ENCODE measurements at places on chromosomes 5 and 9.
A peak's percentile ranks its signal among the peaks of the same experiment; 100 is the strongest.

GRCh38 chr5:21910731-21911130, 942.4 kb downstream of the CDH12 start:
- no peak for DNase-seq

GRCh38 chr5:177310332-177310731, 1.4 kb downstream of the MXD3 start:
- DNase-seq, result no peak

GRCh38 chr9:99197987-99198386, 23.8 kb downstream of the ALG2 start:
- no peak for DNase-seq

- DNase-seq, result peak; percentile 27
Measured at GRCh38 chr5:77015938-77016569, 14.2 kb upstream of the AGGF1 start.

DNA sequence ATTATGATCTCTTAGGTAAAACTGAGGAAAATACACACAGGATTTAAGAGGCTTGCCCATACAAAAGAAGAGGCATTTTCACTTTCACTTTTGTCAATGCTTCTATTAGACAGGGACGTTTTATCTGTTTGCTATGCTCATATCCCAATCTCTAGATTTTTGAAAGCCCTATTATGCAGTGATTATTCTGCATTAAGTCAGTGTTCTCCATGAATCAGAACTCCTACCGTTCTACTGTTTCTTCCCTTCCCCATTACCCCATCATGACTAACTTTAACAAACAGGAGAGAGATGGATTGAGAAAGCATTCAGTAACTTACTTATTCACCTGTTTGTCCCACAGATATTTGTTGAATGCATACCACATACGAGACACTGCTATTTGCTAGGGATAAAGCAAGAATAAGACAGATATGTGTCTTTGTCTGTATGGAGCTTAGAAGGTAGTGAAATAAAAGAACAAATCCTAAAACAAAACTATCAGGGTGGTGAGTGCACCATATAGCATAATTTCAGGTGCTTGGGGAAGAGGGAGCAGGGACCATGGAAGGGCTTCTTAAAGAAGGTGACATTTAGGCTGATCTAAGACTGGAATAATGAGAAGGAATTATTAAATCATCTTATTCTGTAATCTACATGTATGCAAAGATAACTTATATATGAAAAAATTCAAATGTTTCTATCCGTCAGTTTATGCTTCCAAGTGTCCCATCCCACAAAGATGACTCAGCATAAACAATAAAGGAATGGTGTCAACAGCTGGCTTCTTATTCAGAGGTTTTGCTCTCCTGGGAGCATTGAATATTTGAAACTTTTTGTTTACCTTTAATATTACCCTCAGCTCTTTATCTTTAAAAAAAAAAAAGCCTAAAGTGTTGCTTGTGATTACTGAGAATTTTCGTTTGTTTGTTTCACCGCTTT, 328.1 kb downstream of the HINT1 start:
- DNase-seq, result no peak

DNA sequence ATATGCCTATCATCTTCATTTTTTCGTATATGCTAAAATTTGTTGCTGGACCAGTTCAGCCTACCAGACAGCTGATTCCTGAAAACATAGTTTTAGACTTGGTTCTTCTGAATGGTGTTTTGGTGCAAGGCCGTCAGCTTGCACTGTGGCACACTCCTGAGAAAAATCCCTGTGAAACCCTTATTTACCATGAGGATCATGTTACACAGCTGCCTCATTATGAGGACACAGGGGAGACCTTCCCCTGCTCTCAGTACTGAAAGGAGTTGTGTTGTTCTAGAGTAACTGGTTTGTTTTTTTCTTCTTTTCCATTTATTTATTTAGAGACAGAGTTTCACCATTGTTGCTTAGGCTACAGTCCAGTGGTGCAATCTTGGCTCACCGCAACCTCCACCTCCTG, 37.6 kb downstream of the MAST4 start:
- DNase-seq, result no peak

GRCh38 chr9:122355336-122355875, 15.4 kb upstream of the PTGS1 start:
- DNase-seq, result no peak

DNA sequence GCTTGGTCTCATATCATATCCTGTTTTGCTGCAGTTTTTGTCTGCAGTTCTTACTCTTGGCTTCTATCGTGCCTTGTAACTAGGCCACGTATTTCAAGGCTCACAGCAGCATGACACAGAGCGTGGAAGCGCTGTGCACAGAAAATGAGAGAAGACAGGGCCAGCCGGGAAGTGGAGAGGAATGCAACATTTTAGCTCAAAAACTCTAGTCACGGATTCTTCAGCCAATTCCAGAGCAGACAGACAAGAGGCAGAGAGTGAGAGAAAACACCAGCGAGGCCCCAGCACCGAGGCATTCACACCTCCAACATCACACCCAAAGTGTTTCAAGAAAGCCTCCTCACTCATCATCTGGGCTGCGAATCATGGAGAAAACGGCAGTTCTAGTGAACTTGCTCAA, 160.8 kb downstream of the DNAH5 start:
- DNase-seq, result peak; percentile 54

DNA sequence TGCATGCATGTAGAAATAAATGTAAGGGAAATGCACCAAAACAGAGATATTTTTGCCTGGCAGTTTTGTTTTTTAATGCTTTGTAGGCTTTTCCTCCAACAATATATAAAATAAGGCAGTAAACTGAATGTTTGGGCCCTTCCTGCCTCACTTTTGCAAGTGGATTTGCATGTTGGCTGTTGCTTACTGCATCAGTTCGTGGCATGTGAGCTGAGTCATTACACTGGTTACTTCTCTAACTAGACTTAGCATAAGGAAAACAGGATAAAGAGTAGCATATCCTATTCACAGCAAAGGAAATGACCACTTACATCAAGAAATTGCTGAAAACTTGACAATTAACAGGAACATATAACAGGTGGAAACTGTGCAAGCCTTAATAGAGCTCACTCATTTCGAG, 113.4 kb downstream of the TLE1 start:
- DNase-seq, result no peak

DNA sequence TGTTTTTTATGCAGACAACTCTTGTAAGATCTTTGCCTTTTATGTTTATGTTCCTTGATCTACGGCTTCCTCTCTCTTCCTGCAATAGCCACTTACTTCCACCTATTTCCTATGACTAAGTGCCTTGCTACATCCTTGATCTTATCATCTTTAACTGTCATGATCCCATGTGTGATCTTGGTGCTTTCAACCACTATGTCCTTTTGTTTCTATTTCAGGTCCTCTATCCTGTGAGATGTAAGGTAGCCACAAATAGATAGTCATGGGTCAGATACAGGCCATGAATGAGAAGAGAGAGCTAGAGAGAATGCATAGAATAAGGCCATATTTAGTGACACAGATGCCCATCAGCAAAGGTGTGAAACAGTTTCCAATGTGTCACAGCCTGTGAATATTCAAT, 243.6 kb upstream of the HAPLN1 start:
- DNase-seq, result no peak

DNA sequence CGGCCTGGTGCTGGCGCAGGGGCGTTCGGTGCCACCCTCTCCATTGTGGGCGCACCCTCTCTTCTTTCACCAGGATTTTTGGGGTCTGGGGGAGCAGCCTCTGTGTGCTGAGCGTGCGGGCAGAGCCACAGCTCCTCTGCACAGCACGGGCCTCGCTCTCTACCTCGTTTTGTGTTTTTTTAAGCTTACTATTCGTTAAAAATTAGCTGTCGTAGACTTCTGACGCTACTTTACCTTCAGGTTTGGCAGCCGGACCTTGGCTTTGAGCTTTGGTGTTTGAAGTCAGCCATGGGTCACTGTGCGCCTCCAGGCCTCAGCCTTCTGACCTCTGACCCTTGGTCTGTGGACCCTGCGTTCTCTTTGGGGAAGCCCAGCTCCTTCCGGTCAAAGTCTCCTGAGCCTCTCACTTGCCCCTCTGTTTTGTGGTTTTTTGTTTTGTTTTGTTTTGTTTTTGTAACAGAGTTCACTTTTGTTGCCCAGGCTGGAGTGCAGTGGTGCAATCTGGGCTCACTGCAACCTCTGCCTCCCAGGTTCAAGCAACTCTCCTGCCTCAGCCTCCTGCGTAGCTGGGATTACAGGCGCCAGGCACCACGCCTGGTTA, 88.2 kb upstream of the CACNA1B start:
- no peak for DNase-seq

DNA sequence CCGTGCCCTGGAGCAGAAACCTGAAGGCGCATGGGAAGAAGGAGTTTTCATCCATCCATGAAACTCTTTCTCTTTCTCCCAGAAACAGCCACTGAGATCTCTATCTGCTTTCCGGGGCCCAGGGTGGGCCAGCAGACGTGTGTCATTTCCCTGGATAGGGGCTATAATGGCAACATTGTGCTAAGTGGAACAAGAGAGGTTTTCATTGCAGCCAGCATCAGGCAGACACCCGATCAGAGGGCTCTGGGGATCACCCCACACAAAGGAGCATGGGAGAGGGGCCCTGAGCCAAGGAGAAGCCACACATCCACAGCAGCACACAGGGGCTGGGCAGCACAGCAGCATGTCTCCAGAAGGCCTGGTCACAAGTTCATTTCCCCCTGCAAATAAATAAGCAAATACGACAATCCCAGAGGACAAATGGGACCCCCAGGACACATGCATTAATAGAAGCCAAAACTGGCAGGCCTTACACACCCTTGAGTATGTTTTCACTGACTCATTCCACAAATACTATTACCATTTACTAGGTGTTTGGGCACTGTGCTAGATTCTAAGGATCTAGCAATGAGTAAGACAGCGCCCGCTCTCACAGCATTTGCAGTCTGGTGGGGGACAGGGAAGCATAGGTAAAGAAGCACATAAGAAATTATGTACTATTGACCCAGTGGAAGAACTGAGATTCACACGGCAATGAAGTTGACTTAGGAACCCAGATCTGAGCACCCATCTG, 4.3 kb upstream of the AFAP1L1 start:
- no peak for DNase-seq

Measured in AG08395 (cell line).